Stimulated activated CD4-positive, alpha-beta T cell treated with anti-CD3 and anti-CD28 coated beads, Interleukin-12 subunit alpha, Interleukin-12 subunit beta, amount 100 ng/mL, for 4 hours (primary cell): ENCODE measurements at places on chromosomes 3 and 15.

DNA sequence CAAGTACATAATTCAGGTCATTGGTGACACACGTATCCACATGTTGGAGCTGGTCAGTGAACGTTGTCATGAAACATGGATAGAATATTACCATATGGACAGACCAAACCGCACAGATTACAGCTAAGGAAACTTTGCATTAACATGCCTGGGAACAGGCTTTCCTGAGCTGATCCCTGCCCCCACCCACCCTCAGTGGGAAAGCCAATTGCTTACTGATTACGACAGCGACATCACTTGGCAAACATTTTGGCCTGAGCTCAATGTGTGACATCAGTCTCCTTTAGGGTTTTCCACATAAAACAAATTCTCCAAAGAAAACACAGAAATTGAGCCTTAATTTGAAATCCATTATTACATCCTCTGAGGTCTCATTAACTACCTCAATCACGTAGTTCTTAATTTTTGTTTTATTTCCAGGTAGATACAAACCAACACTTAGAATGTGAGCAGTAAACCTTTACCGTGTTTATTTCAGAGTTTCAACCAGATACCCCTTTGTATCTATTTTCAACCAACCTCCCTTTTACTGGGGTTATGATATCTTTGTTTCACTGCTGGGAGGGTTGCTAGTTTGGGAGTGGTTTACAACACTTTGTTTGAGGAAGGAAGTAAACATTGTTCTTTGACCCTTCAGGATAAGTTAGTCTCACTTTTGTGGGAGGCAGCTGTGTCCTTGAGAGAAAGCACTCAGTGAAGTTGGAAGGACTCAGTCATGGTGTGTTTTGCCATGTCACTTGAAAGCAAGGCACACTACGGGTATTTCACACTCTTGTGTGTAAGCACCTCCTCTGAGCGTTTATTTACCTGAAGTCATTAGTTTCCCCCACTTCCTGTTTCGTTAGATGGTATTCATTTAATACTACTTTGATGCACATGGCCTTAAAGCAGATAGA is 103.1 kb downstream of the CMSS1 start:
- no peak for DNase-seq

DNA sequence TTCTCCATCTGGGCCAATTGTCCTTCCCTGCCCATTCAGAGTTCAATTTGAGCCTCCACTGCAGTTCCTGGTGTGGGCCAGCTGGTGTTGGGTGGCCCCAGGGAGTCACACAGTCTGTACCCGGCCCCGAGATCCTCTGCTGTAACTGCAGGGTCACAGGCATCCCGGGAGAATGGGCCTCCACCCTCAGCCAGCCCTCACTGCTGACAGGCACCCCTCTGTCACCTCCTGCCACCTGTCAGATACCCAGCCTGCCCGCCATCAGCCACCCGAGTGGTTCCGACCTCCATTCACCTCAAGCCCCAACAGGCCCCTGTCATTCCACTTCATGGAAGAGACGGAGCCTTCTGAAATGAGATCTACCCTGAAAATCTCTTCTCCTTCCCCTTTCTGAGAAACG is 73.2 kb downstream of the ST8SIA2 start:
- no peak for DNase-seq

DNA sequence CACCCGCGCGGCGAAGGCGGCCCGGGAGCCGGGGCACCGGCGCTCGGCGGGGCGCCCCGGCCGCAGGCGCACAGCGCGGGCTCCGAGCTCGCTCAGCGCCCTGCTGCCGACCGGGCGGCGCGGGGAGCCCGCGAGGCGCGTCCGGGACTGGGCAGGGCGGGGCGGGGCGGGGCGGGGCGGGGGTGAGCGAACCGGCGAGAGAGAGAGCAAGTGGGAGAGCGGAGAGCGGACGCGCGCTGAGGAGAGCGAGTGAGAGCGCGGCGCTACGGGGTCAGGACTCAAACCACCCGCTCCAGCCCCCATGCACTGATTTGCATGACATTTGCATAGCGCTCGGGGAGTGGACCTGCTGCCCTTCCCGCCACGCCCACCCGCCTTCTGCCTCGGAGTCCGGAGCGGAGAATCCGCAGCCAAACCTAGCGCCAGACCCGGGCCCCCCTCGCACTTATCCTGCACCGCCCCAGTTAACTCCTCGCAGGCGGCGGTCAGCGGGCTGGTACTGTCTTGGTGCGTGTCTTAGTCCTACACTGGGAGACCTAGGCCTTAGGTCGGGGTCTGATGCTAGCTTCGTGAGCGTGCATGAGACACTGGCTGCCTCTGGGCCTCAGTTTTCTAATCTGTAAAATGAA is at the start of gene MYLK:
MYLK (minus strand) TSS at position 130 of the 629 bp plus-strand sequence. CDS start 90,491 bp downstream, outside the sequence.
- DNase-seq, result peak; percentile 1

GRCh38 chr3:51675201-51675611 is 4.2 kb downstream of the TEX264 start:
- DNase-seq, result no peak

- no peak for DNase-seq
Measured at GRCh38 chr3:132788301-132788671, 66.1 kb upstream of the NPHP3 start.

- no peak for DNase-seq
Measured at GRCh38 chr3:138010273-138010590, 267 bp downstream of the CLDN18 start.
